Fibroblast of pulmonary artery (primary cell): ENCODE measurements at places on chromosomes 6 and 20.

DNA sequence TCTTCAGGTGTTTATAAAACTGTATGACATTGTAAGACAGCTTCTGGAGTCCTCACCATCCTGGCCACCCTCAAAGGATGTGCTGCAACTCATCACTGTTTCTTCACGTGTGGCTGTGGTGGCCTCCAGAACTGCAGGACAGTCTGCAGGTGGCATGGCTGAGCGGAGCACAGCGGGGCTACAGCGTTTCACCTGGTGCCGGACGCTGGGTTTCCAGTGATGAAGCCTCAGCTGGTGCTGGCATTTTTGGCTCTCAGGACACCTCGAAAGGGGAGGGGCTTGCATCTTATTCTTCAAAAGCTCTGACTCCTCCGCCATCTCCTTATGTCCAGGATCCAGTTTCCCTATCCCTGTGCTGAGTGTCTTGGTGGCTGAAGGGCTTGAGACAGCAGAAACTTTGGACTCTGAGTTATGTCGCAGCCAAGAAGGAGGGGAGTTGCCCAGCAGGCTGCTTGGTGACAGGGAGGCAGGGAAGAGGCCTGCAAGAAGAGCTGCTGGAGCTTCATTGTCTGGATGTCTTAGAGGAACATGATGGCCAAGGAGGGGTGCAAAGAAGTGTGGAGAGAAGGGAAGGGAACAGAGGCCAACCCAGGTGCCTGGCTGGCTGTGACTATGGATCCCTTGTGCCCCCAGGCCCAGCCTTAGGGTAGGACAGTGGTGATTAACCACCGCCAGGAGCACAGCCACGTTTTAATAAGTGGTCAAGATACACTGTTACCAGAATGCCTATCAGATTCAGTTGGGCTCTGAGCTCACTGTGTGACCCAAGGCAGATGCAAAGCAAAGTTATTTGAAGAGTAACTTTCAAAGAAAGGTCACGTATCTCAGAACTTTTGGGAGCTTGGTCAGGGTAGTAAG is 58.7 kb downstream of the GTF2H5 start:
- no peak for DNase-seq

DNA sequence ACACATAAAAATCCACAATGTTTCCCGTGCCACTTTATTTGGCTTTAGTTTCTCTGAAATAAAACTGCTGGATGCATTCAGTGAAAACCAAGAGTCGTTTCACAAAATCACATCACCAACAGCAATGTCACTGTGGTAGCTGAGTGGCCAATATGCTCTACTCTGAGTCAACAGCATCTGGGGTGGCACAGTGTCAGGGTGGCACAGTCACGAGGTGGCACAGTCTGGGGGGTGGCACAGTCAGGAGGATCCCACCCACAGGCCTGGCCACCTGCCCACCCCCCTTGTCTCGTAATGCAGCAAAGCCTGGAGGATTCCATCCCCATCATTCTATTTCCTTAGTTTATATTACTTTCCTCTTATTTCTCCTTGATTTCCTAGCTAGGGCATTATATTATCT is 87.0 kb downstream of the ANKRD60 start:
- no peak for DNase-seq

GRCh38 chr20:48735112-48735511 is 92.7 kb downstream of the PREX1 start:
- no peak for DNase-seq

DNA sequence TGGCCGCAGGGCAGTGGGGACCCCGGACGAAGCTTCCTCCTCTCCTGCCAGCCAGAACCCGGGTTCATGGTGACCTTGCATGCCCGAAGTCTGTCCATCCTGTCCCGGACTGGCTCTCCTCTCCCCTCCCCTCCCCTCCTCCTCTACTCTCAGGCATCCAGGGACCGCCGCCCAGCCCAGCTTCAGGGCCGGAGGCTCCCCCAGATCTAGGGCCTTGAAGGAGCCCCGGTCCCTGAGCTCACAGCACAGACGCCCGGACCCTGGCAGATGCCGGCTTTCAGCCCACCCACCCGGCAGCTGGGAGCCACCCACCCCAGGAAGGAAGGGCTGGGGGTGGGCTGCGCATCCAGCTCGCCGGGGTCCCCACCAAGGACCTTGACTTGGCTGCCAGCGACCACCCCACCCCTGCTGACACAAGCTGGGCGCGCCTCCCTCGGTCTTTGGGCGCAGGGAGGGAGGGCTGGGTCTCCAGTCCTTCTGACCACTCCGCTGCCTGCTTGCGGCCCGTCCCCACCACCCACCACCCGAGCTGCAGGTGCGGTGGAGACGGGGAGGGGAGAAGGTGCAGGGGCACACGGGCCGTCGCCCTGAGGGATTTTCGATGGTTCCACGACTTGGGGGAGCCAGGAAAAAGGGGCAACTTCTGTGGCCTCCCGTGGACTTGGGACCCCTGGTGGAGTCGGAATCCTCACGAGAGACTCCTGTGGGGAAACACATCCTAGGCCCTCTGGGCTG is 5.8 kb upstream of the ABHD16B start:
- no peak for DNase-seq

GRCh38 chr20:46622165-46622564 is 29.1 kb downstream of the SLC13A3 start:
- DNase-seq = no peak

DNA sequence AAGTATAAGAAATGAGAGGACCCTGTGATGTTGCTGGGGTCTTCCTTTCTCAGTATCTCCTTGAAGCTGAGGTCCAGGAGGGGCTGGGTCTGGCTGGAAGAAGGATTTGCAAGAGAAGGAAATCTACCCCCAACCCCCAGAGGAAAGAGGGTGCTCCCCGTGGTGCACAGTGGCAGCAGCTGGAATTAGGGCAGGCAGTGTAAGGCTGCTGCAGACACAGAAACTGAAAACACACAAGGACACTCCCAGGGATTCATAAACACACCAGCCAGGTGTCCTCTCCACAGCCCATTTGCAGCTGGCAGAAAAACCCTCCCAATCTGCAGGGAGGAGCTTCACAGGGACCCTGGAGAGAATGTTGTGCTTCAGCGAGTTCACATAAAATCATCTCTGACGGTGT is 297.2 kb downstream of the CDH26 start:
- DNase-seq = no peak

DNA sequence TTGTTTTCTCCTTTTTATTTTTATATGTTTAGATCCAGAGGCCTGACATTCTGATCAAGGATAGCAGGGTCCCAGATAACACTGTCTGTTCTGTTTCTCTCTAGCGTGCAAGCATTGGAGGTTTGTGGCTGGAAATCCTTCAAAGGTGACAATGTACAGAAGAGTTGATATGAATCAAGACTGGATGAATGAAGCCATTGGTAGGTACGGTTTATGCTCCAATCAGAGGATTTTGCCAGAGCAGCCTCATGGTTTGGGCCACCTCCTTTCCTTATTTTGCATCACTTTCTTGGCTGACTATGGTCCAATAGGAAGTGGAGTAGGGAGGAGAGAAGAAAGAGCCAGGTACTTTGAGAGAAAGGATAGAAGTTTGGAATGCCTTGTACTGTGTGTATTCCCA is 484.8 kb upstream of the JAG1 start:
- peak; percentile 29 for DNase-seq

GRCh38 chr20:11652128-11652527 is 265.6 kb upstream of the BTBD3 start:
- no peak for DNase-seq

DNA sequence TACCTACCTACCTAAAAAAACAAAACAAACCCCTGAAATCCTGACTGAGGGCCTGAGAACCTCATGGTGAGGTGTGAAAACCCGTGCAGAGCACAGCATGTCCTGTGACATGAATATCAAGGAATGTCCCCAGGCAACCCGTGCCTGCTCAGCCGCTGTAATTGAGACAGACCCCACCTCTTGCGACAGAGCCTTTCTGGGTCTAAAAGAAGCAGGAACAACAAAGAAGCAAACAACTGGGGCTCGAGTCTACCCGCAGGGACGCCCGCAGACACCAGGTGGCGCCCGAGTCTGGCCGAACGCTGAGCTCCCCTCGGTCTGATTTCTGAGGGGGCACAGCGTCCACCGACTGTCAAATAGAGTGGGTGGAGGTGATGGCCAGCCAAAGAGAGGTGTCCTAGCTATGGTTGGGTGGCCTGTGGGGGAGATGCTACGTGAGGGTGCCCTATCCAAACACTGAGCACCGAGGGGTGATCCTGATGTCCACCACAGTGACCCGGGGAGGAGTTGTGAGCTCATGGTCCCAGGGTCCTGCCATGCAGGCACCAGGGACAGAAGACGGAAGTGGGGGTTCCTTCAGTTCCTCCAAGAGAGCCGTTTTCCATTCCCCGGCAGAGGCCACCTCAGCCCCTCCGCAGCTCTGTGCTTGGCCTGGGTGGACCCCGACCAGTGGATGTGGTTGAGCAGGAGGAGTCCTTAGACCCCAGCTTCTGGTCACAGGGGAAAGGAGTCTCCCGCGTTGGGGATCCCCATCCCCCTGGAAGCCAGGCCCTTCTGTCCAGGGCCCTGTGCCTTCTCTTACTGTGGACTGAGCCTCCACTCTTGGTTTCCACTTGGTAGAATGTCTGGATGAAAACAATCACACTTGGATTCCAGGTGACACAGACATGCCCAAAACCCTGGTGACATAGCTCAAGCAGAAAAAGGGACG is 268.2 kb downstream of the CDC5L start:
- peak; percentile 83 for DNase-seq

- DNase-seq = no peak
Observed at GRCh38 chr6:159970659-159971063, 1.8 kb downstream of the IGF2R start.

DNA sequence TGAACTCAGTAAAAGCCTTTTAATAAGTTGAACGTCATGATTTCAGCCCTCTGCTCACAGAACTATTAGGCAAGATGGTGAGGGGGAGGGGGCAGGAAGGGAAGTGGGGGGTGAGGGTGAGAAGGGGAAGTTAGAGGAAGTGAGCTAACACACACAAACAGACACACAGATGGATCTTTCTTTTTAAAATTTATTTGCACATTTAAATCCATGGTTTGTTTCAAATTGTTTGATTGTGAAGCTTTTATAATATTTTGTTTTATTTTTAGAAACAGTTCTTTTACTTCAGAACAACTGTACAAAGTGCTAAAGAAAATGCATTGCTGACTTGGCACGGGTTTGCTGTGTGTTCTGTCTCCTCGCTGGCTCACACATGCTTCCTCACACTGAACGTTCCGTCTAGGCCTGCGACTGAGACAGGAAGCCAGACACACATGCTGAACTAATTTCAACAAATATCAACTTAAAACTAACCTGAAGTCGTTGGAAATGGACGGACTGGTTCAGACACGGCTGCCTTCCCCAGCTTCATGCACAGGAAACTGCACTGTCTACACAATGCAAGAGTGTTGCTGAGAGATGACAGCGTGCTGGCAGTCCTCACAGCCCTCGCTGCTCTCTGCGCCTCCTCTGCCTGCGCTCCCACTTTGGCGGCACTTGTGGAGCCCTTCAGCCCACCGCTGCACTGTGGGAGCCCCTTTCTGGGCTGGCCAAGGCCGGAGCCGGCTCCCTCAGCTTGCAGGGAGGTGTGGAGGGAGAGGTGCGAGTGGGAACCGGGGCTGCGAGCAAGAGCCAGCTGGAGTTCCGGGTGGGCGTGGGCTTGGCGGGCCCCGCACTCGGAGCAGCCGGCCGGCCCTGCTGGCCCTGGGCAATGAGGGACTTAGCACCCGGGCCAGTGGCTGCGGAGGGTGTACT is 8.1 kb upstream of the ZBP1 start:
- DNase-seq = peak; percentile 87

DNA sequence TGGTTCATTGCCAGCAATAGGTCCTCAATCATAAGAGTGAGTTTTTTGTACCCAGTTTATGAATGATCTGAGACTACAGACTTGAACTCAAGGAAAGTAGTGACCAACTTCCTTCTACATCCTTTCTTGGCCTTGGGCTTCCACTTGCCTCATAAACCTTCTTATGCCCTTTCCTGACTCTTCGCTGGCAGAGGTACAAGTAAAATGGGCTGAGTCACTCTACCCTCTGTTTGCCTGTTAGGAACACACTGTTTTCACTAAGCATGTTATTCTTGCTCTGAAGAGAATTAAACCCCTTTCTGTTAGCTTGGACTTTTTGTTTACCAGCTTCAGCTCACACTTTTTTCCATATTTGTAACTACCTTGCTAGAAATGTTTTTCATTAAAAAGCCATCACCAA is 74.4 kb downstream of the PKHD1 start:
- DNase-seq = no peak

GRCh38 chr6:132972971-132973370 is 158.6 kb downstream of the RPS12 start:
- no peak for DNase-seq

DNA sequence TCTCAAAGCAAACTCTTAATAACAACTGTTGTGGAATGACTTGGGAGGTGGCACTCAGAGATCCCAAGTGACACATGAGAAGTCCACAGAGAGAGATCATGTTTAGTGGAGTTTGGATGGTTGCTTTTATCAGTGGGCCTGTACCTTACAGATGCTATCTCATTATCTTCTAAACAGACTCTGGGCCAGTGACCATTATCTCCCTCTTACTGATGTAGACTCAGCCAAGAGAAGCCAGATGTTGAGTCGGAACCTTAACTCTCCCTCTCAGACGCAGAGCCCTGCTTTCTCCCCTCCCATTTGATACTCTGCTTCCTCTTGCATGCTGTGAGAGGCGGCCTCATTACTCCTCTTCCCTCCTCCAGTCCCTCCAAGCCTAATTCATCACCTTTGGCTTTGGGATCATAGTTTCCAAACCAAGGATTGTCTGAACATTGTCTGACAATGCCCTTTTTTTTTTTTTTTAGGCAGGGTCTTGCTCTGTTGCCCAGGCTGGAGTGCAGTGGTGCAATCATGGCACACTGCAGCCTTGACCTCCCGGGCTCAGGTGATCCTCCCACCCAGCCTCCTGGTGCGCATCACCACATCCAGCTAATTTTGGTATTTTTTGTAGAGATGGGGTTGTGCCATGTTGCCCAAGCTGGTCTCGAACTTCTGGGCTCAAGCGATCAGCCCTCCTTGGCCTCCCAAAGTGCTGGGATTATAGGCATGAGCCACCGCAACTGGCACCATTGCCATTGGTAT is 4.5 kb upstream of the DDR1 start:
- DNase-seq = no peak

- DNase-seq = peak; percentile 78
Observed at GRCh38 chr20:58651946-58652605, 993 bp downstream of the STX16 start.

GRCh38 chr6:167907837-167908681 is 81.3 kb downstream of the AFDN start:
- peak; percentile 45 for DNase-seq

DNA sequence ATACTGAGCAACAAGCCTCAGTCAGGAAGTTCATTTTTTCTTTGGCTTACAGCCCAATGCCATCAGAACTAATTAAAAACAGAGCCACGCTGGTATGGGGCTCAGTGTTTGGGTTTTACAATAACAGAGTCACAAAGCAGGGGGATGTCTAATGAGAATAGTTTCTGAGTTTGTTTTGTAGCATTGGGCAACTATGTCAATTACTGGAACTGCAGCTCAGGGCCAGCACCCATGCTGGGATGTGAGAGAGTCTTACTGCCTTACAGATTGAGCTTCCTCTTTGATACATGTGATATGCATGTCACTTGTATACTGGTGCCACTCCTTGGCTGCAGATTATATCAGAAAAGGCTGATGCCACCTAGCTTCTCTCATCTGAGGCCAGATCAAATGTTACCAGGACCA is 117.6 kb downstream of the TFAP2B start:
- DNase-seq = no peak

- DNase-seq = peak; percentile 51
Observed at GRCh38 chr6:132749111-132749510, 8.6 kb downstream of the VNN2 start.

- DNase-seq = no peak
Observed at GRCh38 chr20:34193051-34193450, 48.2 kb upstream of the ASIP start.

GRCh38 chr6:9675122-9675521 is 739.8 kb downstream of the TFAP2A start:
- DNase-seq = no peak
